ENCODE measurements at places on chromosomes 11 and 22.

GRCh38 chr11:15968461-15969130, 387.8 kb downstream of the SOX6 start:
- no peak for DNase-seq

DNA sequence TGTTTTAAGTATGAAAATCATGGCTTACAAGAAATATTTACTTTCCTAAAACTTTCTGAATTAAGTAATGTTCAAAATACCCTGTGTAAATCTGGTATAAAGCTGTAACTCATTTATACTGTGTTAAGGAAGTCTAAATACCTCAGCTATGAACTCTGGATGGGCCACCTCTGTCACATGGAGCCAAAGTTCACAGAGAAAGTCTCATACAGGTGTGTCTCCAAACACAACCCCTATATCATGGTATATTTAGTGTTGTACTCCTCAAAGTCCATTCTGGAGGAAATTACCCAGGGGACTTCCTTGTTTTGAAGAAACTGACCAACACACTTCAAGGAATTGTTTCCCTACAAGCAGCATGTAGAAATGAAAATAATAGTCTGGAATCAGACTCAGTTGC, 909.2 kb upstream of the TENM4 start:
- DNase-seq: no peak

GRCh38 chr11:102840018-102840417, 3.4 kb downstream of the MMP3 start:
- DNase-seq: no peak

DNA sequence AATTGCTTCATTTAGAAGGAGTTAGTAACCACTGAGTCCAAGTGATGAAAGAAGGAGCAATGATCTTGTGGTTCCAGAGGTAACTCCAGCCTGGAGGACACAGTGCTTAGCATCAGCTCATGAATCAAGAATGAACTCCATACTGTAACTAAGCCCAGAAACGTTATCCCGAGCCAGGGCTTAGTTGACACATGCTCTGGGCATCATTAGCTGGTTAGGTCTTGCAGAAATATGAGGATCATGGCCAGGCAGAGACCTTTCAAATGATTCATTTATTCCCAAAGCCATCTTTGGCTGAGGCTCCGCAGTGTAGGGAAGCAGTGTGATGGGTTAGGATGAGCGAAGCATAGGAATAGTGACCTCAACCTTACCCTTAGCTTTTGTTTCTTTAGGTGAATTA, 277.4 kb downstream of the FAM76B start:
- no peak for DNase-seq

DNA sequence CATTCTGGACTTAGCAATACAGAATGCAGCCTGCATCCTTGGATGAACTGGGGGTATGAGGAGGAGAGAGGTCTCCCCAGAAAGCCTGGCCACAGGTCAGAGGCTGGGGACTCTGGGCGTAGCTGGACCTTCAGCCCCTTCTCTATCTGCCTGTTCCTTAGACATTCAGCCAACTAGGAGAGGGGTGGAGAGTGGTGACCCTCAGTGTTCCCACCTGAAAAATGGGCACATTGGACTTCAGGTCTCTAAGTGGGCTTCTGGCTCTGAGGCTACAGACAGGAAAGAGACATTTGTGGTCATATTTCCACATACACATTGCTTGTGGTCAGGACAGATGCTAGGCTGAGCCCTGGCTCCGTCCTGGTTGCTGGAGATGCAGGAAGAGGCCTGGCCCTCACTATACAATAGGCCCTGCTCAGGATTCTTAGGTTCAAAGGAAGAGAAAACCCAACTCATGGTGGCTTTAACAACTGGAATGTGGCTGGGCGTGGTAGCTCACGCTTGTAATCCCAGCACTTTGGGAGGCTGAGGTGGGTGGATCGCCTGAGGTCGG, 30.1 kb upstream of the CBX7 start:
- no peak for DNase-seq

Measured in NK-92 treated with Interleukin-12 subunit alpha and Interleukin-12 subunit beta, amount 100 ng/mL, for 24 hours (cell line).